ENCODE measurements at places on chromosomes 2 and 18.
A peak's percentile ranks its signal among the peaks of the same experiment; 100 is the strongest.

- DNase-seq, result no peak
Observed at GRCh38 chr2:109312902-109313301, 183.9 kb downstream of the SH3RF3 start.

DNA sequence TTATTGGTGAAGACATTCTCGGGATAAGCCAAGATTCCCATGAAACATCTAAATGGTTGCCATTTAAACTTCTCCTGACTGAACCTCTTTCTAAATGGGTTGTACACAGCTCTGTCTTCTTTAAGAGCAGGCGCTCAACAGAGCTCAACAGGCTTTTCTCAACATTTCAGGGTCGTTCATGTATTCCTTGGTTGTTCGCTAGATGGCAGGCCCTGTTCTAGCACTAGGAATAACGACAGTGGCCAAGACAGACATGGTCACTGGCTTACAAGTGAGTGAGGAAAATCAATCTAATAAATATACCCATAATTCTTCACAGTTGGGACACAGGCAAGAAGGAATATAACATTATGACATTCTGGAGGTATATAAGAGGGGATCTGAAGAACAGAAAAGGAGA lies 154.5 kb downstream of the SMAD2 start:
- DNase-seq, result peak; percentile 48

DNA sequence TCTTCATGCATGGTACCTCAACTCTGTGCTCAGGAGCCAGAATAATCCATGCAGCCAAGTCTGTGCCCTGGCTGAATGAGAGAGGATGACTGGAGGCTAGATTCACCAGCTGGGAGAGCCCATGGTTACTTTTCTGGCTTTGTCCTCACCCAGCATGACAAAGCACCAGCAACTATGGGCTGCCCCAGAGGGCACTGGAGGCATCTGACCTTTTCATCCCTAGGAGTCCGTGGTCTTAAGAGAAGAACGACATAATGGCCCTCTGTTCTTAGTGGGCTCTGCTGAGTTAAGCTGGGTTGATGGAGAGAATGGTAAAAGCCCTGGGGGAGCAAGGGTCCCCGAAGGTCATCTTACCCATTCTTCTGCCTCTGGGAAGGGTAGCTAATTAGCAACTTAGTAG lies 54.6 kb upstream of the TNP1 start:
- no peak for DNase-seq

DNA sequence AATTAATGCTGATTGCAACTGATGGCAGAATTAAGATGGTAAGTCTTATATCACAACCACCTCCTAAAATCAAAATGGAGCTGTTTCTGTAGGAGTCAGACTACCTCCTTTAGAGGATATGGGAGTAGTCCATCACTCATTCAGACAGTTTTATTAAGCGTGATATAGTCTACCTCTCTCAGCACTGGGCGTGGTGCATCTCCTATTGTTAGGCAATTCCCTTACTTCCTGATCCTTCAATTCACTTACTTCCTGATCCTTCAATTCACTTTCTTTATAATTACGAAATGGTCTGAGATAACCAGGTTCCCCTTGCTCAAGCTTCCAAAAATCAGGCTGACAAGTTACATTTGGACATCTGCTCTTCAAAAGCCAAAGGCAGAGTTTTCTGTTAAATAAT lies 31.9 kb downstream of the ATP8B1 start:
- DNase-seq, result no peak

DNA sequence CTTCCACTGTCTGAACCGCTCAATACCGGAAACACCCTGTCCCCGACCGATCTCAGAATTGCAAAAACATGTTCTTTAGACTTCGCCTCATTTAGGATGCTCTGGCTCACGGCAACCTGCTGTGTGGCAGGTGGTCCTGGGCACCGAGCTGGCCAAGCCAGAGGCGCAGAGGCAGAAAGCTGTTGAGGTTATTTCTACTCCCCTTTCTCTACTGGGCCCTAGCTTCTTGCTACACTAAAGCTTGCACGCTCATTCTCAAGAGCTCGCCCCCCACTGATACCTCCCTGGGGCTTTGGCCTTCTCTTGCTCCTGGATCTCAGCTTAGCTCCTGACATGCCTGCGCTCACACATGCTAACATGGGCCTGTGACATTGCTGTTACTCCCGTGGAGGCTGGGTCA lies 417.4 kb downstream of the LPIN1 start:
- DNase-seq, result no peak
